Spinal cord (tissue), 10 donors: ENCODE measurements at places on chromosomes 4 and X. TPM values are rescaled to one million over a fixed set of nuclear protein-coding genes. Genes with fewer than 3 reads are reported as not detected.

DNA sequence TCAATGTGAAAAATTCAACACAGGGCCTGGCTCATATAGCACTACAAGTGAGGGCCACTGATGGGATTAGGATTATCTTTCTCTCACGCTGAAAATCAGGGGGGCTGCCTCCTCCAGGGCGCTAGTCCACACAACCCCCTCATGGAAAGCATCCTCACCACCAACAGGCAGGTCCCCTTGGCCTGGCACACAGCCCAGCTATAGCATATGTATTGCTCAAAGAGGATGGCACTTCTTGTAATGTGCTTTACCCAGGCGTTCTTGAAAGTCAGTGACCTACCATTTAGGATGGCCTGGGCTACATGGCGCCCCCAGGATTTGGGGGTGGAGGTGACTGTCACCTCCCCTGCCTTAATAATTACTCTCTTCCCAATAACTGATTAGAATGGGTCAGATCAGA, 71.0 kb upstream of the LSM6 start:
- DNase-seq, result no peak

DNA sequence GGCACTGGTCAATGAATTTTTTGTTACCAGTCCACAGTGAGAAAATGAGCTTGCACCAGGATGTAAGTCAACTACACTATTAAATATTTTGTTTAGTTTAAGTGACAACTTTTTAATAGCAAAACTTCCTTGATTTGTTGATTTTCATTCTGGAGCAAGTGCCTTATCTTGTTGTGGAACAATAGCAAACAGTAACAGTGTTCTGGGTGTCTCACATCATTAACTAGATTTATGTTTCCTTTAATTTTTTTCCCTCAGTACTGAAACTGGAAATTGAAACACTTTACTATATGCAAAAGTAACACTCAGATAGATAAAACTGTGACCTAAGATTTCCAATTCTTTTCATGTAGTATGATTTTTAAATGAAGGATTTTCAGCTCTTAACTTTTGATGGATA, 80.1 kb downstream of the GALNT7 start:
- no peak for DNase-seq

DNA sequence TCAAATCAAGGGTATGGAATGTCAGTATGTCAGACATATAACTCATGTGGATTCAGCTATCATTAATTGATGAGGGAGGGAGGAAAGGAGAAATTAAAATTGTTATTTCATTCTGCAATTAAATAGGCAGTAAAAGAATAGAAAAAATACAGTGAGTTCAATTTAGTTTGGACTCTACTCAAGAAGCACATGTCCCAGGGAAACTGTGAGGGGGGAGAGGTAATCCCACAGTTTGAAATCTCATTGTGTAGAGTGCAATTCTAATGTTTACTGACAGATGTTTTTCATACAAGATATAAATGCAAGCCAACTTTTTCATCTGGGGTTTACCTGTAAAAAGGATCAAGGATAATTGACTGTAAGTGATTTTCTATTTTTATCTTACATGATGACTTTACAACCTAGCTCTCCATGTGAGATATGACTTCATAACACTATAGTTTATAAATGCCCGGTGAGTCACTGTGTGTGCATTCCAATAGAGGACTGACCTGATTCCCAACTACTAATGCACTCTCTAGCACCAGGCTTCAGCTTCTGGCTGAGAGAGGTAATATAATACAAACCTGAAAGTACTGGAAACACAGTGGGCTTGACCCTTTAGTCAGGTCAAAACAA, 35.2 kb upstream of the SCD5 start:
- no peak for DNase-seq

DNA sequence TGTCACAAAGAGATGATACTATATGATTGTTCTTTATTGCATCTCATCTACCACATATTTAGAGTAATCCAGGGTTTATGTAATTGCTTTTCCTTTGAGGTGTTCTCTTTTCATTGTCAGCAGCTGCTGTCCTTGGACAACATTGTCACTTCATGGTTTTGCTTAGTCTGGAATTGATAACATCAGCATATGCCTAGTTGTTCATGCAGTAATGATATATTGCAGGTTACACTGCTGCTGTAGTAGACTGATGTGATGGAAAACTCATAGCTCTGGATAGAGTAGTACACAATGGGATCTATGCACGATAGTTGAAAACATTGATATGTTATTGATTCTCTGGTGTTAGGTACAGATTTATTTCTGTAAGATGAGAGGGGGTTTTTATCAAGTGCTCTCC, 13.7 kb downstream of the NEIL3 start:
- no peak for DNase-seq

GRCh38 chr4:119271361-119272085, 50.4 kb downstream of the FABP2 start:
- no peak for DNase-seq

DNA sequence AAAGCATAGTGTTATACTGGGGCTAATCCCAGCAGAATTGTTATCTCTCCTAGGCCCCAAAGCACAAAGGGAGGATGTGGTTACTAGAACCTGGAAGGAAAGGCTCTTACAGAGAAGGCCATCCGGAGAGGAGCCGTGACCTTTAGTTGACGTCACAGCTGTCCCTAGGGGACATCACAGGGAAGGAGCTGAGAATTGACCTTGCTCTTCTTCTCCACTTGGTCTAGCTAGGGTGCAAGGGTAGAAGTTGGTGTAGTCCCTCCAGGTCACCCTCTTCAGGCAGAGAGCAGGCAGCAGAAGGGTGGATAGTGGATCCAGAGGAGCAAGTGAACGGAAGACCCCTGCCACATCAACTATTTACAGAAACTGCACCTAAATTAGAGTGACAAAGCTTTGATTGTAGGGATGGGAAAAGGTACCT, 22.8 kb upstream of the FGF2 start:
- no peak for DNase-seq

DNA sequence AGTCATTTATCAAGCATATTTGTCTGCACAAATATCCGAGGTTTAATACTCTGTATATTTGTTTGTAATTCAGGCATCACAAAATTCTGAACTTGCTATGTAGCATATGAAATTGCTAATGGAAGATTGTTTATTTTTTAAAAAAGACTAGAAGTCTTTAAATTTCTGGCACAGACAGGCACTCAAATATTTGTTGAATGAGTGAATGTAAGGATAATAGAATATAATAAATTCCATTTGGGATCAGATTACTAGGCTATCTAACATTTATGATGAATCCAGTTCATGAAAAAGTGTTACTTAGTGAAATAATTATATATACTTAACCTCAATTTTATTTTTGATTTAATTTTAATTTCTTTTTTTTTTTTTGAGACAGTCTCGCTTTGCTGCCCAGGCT, 30.4 kb upstream of the TEC start:
- no peak for DNase-seq

RGN gene
- 15.3 TPM for total RNA-seq

- DNase-seq, result no peak
These were observed 211.9 kb downstream of the SOX3 start for GRCh38 chrX:140292961-140293360.

DNA sequence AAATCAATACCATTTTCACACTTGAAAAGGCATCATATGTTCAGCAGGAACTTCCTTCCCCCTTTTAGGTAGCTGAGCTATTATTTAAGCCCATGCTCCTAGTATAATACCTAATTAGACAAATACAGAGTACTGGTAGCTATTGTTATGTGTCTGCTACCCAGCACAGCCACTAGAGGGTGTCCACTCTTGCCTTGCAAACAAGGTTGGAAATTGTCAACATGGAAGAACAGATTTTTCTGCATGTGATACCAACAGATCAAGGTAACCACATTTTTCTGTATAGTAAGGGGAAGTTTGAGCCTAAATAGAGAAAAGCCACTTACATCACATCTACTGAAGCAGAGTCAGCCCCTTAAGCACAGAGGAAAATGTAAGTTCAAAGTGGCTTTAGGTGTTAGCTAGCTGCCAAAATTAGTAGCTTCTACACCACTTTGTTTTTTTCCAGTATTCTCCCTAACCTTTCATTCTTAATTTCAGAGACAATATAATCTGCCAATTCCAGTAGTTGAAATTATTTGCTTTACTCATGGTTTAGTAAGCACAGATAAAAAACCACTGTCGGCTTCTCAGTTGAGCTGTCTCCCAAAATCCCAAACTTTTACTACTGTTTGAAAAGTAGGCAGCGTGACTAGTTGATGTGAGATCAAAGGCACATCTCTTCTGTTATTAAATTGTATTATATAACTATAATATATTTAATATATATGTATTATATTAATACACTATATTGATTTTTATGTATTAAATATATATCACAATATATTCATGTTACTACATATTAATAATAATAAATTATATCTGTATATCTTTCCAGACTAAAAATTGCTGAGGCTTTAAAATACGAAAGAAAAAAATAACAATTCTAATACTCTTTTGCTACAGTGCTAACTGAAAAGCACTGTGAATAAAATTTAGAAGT, 38.2 kb downstream of the EDNRA start:
- no peak for DNase-seq

DNA sequence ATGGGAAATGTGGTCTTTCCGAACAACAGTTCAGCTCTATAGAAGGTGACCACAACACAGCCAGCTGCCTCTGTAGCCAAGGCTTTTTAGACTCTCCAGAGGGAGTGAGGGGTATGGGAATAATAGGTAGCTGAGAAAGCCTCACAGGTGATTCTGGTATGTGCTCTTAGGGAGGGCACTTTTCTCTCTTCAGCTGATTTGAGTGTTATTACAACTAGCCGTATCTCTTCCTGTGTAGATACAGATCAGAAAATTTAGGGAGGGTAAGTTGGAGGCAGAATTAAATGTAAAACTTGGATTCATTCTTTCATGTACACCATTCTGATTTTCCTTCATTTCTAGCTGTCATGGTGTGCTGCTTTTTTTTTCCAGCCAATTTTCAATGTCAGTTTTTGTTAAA, 154.9 kb downstream of the BMPR1B start:
- no peak for DNase-seq

- no peak for DNase-seq
These were observed 177.6 kb downstream of the NWD2 start for GRCh38 chr4:37422102-37422501.

DNA sequence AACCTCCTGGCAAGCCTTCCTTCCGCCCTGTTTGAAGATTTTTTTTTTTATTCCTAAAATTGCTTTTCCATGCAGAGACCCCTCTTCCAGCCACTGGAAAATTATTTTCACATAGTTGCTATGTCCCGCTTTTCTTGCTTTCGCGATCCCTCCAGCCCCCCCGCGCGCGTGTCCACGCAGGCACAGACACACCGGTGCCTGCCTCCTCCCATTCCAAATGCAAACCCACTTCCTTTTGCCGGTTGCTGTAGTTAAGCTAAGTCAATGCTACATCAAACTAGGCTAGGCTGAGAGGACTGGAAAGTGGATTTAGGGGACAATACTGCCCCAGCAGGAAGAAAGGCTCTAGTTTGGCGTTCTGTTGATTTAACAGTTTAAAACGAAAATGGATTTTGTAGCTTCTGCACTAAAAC, 111.0 kb downstream of the DHX15 start:
- peak; percentile 71 for DNase-seq

RBM46 gene
- total RNA-seq, result 0.06 TPM

- DNase-seq, result no peak
These were observed 133.3 kb upstream of the MBNL3 start for GRCh38 chrX:132622130-132622529.

C4orf17 gene
- total RNA-seq, result not detected

GRCh38 chr4:163085085-163085484, 81.6 kb downstream of the NAF1 start:
- no peak for DNase-seq

- peak; percentile 5 for DNase-seq
These were observed 130.8 kb downstream of the ENOX2 start for GRCh38 chrX:130772105-130772775.
